ENCODE measurements at places on chromosomes 6 and 20.

DNA sequence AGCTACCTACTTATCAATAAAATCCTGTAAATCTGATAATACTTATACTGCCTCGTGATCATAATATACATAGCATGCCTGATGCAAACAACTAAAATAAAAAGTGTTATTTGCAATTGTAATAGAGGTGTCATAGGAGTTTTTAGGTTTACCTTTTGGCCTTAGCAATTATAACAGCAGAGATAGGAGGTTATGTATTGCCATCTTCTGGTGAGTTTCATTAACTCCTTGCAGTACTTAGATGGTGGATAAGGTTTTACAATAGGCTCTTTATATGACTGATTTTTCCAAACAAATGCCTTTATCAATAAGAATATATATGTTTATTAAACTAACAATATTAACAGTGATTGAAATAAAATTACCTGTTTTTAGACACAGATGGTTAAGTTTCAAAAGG, 27.8 kb upstream of the MYCT1 start:
- peak; percentile 27 for DNase-seq

GRCh38 chr6:30497714-30498113, 8.4 kb downstream of the HLA-E start:
- no peak for DNase-seq

DNA sequence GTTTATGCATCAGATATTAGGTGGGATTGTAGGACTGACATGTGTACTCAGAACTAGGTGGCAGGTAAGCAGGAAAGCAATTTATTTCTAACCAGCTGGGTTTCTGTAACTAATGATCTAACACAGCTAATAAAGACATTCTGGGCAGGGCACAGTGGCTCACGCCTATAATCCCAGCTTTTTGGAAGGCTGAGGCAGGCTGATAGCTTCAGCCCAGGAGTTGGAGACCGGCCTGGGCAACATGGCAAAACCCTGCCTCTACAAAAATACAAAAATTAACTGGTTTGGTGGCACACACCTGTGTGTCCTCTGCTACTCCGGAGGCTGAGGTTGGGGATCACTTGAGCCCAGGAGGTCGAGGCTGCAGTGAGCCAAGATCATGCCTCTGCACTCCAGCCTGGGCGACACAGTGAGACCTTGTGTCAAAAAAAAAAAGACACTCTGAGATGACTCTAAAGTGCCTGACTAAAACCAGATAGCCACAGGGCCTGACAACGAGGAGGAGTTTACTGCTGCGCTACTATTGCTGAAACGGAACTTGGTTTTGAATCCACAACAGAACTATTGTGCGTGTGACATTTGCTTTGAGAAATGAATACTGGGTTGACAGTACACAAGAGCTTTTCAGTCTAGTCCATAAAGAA, 29.2 kb upstream of the CEP85L start:
- no peak for DNase-seq

DNA sequence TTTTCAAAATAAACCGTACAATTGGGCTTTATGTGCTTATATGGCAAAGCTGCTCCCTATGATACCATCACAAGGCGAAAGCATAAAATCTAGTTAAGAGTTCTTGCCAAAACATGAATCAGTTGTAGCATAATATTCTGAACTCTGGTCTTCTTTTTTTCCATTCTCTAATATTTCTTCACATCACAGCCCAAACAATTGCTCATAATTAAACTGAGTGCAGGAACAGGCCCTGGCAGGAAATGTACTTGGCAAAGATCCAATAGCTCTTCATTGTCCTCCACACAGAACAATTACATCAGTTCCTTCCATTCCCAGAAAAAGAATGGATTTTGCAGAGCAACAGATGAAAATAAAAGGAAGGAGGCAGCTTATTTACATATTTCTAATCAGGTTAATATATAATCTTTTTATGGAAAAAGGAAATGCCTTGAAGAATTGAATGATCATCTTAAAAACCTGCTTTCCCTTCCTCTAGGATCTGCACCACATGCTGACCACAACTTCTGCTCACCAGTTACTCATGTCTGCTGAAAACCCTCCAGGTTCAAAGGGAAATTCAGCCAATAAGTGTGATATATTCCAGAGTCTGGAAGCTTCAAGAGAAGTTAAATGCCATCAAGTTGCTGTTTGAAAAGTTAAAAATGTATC, 123.3 kb upstream of the COL21A1 start:
- DNase-seq = peak; percentile 87

DNA sequence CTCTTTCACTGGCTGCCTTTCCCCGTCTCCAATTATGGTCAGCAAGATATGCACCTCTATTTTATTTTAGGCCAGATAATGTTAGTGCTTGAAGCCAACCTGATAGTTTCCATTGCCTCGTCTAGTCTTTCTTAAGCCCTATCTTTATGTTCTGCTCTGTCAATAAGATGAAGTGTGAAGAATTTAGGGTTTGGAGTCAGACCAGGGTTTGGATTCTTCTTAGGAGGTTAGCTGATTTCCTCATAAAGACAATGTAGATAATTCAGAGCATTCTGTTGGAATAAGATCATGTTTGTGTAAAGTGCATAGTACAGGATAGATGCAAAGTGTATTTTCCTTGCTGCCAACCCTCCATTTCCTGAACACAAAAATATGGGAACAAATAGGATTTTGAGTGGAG, 43.8 kb downstream of the PKIB start:
- DNase-seq = no peak

DNA sequence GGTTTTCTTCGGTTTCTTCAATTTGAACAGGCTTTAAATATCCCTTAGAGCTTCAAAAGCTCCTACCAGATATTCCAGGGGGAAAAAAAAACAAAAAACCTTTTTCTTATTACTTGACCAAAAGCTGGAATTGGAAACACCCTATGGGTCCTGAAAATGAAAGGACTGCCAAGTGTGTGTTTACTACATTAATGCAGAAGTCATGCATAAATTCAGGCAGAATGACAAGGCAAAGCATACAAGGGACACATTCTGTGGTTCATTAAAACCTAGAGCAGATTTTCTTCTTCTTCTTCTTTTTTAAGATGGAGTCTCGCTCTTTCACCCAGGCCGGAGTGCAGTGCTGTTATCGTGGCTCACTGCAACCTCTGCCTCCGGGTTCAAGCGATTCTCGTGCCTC, 119.1 kb downstream of the GMDS start:
- no peak for DNase-seq

DNA sequence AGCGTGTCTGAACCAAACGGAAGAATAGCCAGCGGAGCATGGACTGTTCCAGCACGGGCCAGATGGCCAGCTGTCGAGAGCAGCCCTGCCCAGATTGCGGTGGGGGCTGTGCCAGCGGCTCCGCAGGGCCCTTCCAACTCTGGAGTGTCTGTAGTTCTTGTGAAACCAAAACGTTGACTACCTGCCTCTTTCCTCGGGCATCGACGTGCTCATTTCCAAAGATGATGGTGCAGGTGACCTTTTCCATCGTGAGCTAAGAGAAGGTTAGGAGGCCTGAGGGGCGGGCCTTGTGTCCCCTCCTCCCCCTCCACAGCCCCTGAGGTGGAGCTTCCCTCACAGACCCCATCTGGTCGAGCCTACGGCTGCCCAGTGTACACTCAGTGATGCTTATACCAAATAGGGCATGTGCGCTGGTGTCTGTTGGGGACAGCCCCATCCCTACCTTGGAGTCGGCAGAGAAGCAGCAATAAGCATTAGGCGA, 12.9 kb upstream of the C20orf144 start:
- DNase-seq = peak; percentile 61

GRCh38 chr6:151440930-151441329, 11.0 kb downstream of the RMND1 start:
- no peak for DNase-seq

GRCh38 chr6:157442291-157442690, 61.3 kb downstream of the ZDHHC14 start:
- DNase-seq = peak; percentile 7

GRCh38 chr20:54197621-54198604, 10.0 kb upstream of the PFDN4 start:
- peak; percentile 64 for DNase-seq

DNA sequence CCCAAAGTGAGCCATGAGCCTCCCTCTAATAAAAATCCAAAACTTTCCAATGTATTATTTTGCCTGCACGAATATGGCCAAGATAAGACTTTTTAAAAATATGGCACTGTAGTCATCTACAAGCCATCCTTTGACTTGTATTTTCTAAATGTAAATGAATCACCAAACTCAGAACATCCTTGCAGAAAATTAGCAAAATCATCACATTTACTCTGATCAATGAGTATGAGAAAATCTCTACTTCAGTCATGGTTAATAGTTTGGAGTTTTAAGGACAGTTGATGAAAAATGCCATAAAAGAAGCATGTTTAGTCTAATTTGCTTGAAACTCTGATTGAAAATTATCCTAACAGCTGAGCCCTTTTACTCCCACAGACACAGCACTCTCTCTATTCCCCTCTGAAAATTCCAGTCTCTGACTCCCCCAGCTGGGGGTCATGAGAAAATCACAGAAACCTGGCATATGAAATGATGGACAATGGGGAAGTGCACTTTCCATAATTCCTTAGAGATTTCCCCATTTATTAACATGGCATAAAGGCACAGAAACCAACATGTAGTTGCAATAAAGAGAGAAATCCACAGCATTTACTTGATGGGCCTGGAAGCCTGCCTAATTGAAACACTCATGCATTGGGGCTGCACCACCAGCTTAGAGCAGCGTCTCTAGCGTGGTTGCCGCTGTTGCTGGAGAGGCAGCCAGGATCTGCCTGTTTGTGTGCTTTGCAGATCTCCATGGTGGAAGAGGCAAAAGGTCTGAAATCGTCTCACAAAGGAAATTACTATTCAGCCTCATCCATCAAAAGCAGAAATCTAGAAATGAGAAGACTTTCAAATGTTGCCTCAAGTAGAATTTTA, 214.0 kb downstream of the WDR27 start:
- peak; percentile 40 for DNase-seq

- DNase-seq = no peak
Measured at GRCh38 chr6:124283486-124283885, 479.8 kb downstream of the NKAIN2 start.

- DNase-seq = peak; percentile 38
Measured at GRCh38 chr6:81861281-81861680, 108.8 kb upstream of the TENT5A start.

DNA sequence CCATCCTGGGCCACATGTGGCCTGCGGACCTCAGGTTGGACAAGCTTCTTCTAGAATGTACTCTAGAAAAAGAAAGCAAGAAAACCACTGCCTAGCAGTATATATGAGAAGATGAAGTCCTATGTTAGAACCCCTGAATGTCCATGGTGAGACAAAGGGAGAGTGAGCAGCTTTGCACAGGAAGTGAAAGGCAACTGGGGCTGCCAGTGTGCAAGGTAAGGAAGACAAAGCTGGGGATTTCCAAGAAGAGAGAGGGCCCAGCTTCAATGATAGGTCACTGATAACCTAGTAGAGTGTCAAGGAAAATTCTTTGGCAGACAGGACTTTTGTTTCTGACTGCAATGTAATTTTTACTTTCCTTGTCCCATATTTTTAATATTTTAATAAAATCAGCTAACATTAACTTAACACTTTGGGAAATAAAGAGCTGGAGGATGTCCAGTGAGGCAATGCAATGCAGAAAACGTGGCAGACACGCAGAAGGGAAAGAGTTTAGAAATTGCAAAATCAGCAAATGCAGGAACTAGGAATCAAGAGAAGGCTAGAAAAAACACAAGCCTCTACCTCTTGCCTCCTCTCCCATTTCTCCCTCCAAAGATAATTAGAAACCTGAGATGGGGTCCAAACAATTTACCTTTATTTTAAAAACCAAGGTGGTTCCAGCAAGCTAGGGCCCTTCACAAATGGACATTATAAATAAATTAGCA, 47.4 kb downstream of the CYP39A1 start:
- no peak for DNase-seq

DNA sequence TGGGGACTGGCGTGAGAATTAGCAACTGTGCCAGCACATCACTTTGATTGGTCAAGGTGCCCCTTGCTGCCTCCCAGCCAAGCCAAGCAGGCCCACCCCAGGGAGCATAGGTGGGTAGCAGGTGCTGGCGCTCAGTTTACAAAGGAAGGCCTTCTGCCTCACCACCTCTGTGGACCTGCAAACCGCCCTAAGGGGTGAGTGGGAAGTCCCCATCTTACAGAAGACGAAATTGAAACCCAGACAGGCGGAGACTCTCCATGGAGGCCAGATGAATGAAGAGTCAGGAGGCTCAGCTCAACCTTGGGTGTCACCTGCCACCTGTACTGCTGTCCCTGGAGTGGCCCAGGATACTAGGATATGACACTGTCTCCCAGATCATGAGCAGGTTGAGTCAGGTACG, 21.5 kb upstream of the MAS1L start:
- DNase-seq = no peak

GRCh38 chr20:21342656-21343345, 39.7 kb downstream of the XRN2 start:
- no peak for DNase-seq

DNA sequence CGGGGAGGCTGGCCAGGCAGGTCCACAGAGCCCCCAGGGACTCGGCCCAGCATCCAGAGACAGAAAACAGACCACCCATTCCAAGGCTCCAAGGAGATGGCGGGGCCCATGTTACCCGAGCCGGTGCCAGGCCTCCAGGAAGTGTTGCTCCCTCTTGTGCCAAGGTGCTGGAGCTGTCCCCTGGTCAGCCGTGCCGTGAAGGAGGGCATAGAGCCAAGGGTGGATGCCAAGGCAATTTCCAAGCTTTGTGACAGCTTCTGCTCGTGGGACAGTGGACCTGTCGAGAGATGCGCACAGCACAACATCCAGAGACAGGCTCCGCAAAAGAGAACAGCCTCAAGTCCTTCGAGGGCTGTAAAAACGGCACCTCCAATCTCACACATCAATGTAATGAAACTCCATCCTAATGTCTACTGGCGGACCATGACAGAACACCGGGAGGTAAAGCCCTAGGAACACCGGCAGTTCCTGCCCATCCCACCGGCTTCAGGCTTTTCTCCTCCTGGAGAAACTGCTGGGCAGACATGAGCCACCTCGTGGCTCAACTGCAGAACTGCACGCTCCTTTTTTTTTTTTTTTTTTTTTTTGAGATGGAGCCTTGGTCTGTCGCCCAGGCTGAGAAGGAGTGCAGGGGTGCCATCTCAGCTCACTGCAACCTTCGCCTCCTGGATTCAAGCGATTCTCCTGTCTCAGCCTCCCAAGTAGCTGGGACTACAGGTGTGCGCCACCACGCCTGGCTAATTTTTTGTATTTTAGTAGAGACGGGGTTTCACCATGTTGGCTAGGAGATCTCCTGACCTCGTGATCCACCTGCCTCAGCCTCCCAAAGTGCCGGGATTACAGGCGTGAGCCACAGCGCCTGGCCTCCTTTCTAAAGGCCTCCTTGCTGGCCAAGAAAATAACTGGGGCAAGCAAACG, 30.9 kb upstream of the AVP start:
- peak; percentile 46 for DNase-seq
